Neuronal stem cell (in vitro differentiated cells): ENCODE measurements at places on chromosomes 5 and 9.
A peak's percentile ranks its signal among the peaks of the same experiment; 100 is the strongest.

DNA sequence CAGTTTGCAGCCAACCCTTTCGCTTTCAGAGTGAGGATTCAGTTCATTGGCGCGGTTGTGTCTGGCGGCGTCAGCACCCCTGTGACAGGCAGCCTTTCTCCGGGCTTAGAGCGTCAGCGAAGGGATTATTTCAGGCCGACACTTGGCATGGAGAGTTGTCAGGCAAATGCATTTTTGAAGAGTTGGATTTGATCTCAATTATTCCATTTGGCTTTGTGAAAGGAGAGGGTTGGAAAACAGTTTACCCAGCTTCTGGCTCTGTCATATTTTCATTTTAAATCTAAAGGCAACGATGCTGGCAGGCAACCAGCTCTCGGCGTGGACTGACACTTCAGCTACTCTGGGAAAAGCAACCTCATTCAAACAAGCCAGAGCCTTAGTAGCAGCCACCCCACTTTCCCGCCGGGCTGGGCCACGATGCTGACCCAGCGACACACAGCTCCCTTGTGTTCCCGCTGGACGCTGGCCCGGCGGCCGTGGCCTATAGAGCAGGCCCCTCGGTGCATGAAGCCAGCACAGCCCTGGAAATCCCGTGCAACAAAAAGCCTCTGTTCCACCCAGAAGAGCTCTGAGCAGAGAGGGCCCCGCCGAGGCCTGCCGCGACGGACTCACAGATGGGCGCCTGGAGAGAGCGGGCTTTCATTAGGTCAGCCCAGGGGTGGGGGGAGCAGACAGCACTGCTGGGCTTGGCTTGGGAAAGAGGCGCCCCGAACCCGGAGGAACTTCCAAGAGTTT lies 28.9 kb upstream of the LPCAT1 start:
- DNase-seq: peak; percentile 18

DNA sequence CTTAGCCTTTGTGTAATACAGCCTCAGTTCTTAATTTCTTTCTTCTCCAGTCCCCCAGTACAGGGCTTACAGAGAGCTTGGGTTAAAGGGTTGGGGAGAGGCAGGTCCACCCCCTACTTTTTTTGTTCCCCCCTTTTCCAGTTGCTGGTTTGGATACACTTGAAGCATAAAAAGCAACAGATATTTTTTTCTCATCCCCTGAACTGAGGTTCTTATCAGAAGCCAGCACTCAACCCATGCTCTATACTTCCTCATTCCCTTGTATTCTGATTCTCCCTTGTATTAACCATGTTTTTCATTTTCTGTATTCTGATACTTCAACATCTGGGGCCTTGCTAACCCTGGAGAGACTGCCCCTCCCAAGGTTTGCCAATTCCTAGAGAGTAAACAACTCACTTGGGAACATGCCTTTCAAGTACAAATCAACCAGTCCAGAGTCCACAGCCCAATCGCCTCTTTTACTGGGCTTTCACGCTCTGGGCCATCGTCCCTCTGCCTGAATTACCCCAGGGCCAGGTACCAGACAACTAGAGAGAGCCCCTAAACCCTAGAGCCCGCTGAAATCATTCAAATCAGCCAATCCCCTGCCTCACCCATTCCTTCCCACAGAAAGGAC lies 333.4 kb upstream of the PUM3 start:
- DNase-seq: no peak

DNA sequence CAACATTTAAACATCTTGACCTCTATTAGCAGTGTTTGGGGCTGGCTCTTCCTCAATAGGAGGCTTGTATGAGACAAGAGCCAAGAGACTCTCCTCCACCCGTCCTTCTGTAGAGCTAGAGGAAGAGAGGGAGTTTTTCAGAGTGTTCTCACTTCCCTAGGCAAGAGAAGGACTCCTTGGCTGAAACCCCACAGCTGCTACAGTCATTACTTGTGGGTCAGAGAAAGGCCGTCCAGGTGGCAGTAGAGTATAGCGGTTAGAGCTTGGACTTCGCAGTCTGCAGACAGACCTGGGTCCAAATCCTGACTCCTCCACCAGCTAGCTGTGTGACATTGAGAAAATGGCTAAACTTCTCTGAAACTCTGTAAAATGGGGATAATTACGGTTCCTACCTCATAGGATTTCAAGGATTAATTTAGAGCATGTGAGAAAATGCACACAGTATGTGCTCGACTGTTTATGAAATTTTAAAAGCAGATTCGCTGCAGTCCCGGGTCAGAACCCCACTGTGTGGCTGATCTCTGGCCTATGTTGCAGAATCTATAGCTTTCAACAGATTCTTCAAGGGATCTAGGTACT lies 80.8 kb upstream of the ARAP3 start:
- no peak for DNase-seq

DNA sequence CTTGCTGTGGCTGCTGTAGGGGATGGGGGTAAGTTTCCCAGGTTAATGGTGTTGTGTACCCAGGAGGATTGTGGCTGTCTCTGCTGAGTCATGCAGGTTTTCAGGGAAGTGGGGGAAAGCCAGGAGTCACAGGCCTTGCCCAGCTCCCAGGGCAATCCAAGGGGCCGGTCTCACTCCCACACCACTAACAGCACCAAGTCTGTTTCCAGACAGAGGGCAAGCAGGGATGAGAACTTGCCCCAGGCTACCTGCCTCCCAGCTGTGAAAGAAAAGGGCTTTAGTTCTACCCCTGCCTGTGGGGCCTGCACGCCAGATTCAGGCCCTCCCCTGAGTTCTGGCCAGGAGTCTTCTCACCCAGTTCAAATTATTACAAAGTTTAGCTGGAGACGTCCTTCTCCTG lies 579.8 kb upstream of the ST8SIA4 start:
- no peak for DNase-seq

DNA sequence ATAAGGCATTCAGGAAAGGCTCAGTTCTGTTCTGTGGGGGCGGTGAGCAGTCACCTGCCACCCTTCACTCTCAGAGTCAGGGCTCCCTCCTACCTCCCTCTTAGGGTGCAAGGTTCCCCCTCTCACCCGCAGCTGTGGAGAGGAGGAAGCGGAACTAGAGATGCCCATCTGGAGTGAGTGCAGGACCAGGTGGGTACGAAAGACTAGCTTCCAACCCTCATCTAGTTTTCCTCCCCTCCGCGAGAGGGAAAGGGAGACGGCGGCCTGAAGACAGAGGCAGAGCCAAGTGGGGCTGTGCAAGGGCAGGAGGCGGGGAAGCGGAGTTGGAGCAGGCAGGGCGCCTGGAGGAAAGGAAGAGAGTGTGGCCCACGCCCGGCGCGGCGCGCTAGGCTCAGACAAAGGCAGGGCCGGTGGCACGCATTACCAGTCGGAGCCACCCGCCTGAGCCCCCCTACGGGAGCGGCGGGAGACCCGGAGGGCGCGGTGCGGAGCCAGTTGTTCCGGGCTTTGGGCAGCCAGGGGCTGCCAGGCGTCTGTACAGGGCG lies 7.3 kb downstream of the PRR7 start:
- no peak for DNase-seq

GRCh38 chr9:21392270-21392669 lies 7.1 kb upstream of the IFNA2 start:
- no peak for DNase-seq

GRCh38 chr9:78296201-78296892 lies 578 bp upstream of the PSAT1 start:
- DNase-seq: peak; percentile 18

DNA sequence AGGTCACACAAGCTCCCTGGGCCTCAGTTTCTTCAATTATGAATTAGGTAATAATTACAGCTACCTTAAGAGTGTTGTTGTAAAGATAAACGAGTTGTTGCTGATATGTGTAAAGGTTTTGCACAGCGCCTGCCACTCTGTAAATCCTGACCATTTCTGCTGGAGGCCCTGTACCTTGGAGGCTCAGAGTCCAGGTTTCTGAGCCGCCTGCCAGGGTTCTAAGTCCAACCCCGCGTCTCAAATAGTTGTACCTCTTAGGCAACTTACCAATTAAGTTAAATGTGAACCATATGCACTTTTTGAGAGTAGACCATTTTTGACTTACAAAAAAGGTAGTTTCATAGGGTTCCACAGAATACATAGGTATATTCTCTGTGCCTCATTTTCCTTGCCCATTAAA lies 156.8 kb upstream of the KLF9 start:
- no peak for DNase-seq

DNA sequence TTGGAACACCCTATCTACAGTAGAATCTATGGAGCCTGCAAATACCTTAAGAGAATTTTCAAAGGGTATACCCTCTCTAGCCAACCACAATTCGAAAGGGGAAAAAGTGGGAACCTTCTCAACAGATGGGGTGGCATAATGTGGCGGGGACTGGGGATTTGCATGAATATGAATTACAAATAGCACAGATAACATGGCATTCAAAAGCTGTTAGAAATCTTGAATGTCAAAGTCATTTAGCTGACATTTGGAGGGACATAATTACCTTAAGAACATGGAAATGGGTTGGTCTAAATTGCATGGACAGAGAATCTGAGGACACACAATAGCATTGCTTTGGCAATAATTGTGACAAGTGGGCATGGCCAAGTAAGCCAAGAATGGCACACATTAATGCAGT lies 23.2 kb upstream of the TYRP1 start:
- DNase-seq: no peak

DNA sequence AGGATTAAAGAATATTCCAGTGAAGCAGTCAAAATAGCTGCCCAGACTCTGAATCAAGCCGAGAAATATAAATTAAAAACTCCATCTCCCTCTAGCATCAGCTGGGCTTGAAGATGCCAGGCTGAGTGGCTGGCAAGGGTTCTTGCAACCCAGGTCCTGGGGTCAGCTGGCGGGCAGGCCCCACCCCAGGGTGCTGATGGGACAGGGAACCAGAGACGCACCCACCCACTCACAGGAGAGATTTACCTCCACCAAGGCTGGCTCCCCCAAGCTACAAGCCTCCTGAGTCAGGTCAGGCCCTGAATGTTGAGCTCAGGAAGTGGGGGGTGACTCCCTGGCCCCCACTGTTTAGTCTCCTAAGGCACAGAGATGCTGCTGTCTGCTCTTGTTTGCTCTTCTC lies 83.9 kb upstream of the HSPA9 start:
- no peak for DNase-seq

- no peak for DNase-seq
Measured at GRCh38 chr9:130234340-130235260, 31.0 kb upstream of the HMCN2 start.

DNA sequence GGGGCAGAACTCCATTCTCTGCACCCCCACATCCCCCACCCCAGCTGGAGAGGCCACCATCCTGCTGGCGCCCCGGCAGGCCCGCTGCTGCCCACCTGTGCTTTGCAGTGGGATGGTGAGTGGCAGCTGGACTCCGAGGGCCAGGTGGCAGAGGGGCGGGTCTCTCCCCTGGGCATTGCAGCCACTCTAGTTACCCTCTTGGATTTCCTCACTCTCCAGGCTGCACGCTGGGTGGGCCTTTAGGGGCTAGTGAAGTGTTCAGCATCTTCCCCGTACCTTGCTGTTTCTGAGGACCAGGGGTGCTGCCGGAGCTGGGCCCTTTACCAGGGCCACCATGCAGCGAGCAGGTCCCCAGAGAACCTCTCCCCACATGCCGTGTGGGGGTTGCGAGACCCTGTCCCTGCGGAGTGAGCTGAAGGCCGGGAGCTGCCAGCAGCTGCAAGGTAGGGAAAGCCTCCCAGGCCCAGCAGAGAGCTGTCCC lies 88.4 kb upstream of the SH3PXD2B start:
- DNase-seq: no peak

- no peak for DNase-seq
Measured at GRCh38 chr5:135107986-135108385, 74.0 kb upstream of the PITX1 start.

DNA sequence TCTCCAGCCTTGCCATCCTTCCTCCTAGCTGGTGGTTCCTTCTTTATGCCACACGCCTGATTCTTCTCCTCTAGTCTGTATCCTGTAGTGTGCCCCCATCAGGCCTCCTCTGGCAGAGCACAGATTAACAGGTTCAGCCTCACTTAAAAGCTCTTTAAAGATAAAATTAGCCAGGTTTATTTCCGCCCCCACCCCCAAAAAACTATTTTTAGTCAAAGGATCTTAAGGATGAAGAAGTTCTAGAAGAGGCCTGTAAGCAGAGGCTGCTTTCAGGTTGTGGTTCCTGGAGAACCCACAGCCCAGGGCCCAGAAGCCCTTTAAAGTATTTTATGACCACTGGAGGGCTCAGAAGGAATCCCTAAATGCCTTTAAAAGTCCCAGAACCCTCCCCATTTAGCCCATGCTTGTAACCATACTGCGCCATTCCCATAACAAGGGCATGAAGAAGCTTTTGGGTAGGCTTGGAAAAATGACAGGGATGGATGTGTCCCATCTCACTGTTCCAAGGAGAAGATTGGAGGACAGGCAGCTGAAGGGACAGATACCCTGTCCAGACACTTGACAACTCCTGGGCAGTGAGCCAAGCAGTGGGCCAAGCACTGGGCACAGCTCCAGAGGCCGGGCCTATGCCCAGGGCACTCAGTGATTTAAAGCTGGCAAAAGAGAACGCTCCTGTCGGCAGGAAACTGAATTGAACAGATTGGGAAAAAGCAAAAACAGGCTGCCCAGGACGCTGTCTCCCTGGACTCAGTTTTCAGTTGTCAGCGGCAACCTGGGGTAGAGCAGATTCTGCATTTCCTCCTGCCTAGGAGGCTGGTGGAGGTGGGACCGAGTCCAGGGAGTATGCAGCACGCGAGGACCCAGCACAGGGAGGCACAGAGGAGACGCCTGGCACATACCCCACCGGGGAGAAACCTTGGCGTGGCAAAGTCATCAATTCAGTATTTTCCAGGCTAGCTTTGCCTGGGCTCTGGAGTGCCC lies 106.3 kb upstream of the SSBP2 start:
- no peak for DNase-seq

GRCh38 chr9:133359399-133360175 lies 3.2 kb downstream of the SURF2 start:
- no peak for DNase-seq

GRCh38 chr5:146656703-146657102 lies 140.7 kb upstream of the GPR151 start:
- no peak for DNase-seq

- DNase-seq: peak; percentile 67
Measured at GRCh38 chr5:84383816-84384603, 670 bp downstream of the EDIL3 start.

DNA sequence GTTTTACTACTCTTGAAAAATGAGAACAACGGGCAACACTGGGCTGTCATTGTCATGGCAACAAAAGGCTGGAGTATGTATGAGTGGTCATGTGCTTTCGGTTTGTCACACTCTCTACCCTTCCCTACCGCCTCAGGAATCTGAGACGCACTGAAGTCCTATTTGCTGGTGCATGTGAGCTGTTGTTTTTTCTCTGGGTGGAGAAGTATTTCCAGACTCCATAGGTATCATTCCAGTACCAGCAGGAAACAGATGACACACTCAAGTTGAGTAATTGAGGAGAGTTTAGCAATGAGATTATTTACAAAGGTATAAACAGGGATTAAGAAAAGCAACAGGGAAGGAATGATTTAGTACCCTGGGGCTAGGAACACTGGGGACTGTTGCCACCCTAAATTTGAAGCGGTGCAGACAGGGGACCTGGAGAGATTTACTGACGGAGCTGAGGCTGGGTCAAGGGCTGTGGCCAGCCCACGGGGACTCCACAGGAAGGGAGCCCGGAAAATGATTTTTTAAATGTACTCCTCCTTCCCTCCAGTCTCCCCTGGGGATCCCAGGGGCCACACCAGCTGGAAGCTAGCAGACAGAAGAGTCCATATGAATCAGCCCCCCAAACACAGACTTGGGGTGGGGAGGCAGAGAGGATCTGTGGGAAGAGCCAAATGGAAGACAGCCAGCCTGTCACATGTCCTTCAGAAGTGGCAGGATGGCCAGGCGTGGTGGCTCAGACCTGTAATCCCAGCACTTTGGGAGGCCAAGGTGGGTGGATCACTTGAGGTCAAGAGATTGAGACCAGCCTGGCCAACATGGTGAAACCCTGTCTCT lies 13.2 kb upstream of the ZBTB43 start:
- no peak for DNase-seq
